Cortex of kidney (tissue), 1 donor: ENCODE measurements at places on chromosomes 4 and X.

GRCh38 chr4:166680796-166681195 is 553.5 kb downstream of the SPOCK3 start:
- no peak for DNase-seq

DNA sequence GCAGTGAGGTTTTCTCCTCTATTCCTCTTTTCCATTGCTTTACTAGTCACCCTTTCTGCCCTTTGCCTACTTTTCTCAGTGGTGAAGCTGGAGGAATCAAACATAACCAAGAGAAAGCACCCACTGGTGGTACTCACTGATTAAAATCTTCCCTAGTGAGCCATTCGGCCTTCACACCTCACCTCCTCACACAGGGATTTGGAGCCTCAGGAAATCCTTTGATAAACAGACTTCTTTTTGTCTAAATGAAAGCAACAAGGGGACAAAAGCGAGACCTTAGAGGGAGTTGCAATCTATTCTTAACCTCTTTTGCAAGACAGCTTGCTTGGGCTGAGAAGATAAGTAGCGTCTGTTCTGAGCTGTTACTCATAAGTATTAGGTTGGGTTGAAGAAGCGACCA is 572.6 kb downstream of the ZNF674 start:
- no peak for DNase-seq

GRCh38 chr4:1996866-1997611 is 11.7 kb downstream of the NELFA start:
- no peak for DNase-seq

- no peak for DNase-seq
Observed at GRCh38 chr4:115234405-115235093, 121.1 kb upstream of the NDST4 start.

GRCh38 chr4:161364681-161365080 is 799.1 kb downstream of the FSTL5 start:
- DNase-seq = no peak

DNA sequence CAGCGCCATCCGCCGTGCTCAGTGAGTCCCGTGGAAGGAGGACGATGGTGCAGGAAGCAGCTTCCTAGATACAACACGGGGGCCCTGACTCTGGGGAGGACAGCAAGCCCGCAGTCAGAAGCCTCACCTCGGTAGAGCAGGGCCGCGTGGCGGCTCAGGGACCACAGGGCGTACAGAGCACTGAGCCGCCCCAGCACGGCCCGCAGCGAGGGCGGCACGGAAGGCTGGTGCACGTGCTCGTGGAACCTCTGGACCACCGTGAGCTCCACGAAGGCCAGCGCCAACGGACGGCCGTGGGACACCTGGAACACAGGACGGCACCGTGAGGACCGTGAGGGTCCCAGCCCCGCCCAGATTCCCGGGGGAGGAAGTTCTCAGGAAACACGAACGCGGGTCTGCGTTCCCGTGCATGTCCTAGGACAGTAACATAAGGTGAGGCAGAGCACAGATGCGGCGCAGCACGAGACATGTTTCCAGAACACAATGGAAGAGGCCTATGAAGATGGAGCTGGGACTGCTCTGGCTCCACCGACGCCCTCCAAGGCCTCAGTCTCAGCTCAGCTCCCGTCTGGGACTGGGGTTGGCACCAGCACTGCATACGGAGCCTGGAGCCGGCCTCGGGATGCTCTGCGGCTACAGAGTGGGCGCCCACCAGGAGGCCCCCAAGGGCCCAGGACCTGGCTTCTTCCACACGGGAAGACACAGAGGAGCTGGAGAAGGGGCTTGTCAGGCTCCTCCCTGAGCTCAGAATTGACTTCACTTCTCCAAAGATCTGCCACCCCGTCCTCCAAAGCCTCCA is 65.5 kb downstream of the ACOX3 start:
- no peak for DNase-seq

GRCh38 chrX:84415140-84415539 is 87.1 kb downstream of the HDX start:
- DNase-seq = no peak

- no peak for DNase-seq
Observed at GRCh38 chr4:126123611-126124325, 809.0 kb downstream of the FAT4 start.

- no peak for DNase-seq
Observed at GRCh38 chr4:183830438-183830985, 74.6 kb upstream of the STOX2 start.

GRCh38 chrX:3738509-3738908 is 25.1 kb upstream of the PRKX start:
- no peak for DNase-seq

DNA sequence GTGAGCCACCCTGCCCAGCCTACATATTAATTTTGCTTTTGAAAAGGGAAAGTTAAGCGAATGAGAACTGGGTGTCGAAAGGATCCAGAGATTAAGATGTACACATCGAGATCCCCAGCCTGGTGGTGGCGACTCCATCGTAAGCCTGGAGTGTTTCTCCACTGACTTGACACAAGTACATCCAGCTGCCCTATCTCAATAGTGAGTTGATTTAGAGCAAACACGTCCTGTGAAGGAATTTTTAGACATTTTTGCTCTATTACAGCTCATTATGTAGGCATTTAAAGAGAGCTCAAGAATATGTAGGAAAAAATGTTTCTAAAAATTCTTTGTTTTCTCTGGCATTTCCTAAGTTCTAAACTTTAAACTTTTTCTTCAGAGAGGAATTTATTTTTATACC is 11.7 kb upstream of the CLDN34 start:
- no peak for DNase-seq

DNA sequence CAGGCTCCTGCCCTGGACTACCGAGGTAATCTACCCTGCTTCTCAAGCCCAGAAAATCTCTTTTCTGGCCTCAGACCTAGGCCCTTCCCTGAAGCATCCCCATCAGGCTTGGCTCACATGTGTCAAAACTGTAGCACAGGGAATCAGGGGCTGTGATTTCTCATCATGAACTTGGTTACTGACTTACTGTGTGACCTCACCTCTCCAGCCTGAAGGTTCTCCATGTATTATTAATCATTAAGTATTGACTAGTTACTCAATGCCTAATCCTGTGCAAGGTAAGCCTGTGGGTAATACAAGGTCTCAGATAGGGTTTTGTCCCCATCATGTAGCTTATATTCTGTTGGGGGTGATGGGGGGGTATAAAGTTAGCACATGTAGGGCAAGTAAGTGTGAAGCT is 6.8 kb downstream of the SRPX2 start:
- no peak for DNase-seq

DNA sequence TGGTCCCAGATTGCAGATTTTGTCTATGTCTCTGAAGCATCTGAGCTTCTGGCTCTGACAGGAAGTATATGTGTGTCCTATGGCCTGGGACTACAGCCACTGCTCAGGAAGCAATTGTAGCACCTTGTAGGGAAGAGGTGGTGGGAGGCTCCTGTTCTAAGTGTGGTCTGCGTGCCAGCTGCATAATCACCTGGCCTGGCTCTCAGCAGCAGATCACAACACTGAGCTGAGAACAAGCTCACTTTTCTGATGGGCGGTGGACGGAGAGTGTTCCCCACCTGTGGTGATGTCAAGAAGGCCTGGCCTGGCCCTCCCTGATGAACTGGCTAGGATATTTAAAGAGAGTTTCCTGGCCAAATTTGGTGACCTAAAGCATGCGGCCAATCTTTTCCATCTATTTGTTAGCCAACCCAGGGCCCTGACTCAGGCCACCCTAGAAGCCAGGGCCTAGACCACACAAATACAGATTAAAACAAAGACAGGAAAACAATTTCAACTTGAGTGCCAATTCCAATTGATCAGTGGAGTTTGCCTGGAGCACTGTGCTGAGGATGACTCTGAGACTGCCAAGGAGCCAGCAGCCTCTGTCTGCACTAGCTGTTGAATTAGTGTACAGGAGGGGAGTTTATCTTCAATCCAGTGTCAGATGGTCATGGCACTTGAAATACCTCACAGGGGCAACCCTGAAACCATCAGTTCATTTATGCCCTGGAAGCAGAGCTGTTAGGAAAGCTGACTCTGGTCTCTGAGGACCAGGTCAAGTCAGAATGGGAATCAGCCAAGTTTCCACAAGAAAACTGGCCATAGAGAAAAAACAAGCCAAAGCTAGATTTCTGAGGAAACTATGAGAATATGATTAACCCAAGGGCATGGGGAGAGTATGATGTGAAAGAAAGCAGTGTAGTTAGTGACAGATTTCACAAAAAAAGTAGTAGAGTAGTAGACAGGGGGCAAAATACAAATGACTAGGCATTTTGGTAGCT is 47.4 kb downstream of the PRDM5 start:
- no peak for DNase-seq

GRCh38 chrX:13153796-13154195 is 109.4 kb upstream of the FAM9C start:
- no peak for DNase-seq

GRCh38 chrX:20347481-20347880 is 80.8 kb upstream of the RPS6KA3 start:
- DNase-seq = no peak

DNA sequence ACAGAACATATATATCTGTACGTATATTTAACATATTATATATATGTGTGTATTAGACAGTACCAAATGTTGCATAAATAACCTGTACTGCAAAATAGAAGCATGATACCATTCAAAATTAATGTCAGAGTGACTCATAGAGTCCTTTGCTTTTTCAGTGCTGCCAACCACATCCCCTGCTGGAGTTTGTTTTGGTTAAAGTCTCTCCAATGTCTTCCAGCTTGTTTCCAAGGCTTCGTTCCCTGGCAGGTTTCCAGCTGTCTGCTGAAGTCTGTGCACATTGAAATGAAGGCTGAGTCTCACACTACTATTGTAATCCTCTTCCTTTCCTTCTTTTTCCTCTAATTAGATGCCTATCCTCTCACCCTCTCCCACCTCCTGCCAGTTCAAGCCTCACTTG is 14.9 kb downstream of the NRK start:
- DNase-seq = no peak

- no peak for DNase-seq
Observed at GRCh38 chr4:183348706-183349659, 26.8 kb upstream of the CLDN24 start.

DNA sequence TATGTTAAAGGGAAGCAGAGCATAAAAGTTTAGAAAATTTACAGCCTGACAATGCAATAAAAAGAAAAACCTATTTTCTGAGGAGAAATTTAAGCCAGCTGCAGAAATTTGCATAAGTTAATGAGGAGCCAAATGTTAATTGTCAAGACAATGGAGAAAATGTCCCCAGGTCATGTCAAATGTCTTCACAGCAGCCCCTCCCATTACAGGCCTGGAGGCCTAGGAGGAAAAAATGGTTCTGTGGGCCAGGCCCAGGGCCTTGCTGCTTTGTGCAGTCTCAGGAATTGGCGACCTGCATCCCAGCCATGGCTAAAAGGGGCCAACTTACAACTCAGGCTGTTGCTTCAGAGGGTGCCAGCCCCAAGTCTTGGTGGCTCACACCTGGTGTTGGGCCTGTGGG is 275.4 kb upstream of the RPS6KA3 start:
- no peak for DNase-seq

DNA sequence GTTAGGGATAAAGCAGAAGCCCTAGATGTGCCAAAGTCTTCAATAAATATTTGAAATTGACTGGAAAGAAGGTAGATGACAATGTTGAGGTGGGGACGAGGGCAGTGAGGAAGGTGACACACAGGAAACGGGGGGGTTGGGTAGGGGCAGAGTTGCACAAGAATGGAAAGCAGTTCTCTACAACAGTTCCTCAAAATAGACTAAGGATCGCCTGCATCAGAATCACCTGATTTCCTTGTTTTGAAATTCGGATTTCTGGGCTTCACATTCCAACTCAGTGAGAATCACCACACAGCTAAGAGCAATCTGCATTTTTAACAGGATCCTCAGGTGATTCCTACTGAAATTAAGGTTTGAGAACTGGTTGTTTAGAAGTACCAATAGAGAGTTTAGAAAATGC is 70.6 kb downstream of the ARFIP1 start:
- DNase-seq = no peak
